ENCODE measurements at places on chromosomes 1 and 21.
A peak's percentile ranks its signal among the peaks of the same experiment; 100 is the strongest.

- DNase-seq = no peak
These were observed 26.6 kb downstream of the IL6R start for GRCh38 chr1:154431586-154432373.

DNA sequence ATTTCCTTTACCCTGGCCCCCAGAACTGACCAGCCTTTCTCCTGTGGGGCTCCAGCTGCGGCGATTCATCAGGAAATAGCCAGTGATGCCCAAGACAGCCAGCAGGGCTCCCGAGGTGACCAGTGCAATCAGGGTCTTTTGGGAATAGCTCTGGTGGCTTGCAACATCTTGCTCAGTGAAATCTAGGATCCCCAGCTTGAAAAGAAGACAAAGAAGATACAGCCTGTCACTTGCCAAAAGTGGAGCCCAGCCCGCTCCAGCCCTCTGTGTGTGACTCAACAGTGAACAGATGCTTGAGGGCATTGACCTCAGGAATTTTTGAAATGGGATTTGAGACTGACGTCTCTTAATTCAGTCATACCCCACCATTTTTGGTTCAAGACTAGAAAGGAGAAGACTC lies 22.3 kb downstream of the CD34 start:
- DNase-seq = no peak

DNA sequence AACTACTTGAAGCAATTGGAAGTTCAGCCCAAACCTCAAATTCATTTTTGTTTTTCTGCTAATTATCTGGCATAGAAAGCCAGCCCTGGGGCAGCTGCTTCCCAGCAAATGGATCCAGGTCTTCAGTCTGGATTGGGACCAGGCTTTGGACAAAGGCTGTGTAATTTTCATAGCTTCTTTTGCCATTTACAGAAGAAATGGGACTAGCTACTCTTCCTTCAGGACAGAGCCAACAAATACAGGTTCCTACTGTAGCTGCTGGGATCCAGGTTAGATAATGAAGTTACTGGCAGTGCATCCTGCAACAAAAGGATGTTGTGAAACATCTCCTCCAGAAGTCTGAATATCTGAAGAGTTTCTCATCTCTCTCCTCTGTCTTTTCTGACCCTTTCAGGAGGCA lies 171.5 kb upstream of the CAMK1G start:
- DNase-seq = no peak

GRCh38 chr1:102234753-102235359 lies 238.1 kb upstream of the OLFM3 start:
- DNase-seq = no peak

- DNase-seq = no peak
These were observed 1.9 kb downstream of the C1orf162 start for GRCh38 chr1:111475701-111476100.

DNA sequence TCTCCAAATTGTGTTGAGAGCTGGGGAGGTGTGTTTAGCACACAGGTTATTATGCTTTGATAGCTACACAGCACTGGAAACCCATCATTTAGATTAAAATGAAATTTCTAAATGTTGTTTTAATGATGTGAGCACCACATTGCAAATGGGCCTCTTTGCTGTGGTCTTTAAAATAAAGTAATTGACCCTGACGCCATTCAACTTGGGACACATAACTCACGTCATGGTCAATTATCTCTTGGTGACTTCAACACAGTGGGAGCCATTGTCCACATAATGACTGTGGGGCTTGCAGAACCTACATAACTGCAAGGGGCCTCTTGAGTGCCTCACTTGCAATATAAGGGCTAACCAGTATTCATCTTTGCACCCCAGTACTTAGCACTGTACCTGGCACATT lies 280.4 kb downstream of the HLX start:
- no peak for DNase-seq

DNA sequence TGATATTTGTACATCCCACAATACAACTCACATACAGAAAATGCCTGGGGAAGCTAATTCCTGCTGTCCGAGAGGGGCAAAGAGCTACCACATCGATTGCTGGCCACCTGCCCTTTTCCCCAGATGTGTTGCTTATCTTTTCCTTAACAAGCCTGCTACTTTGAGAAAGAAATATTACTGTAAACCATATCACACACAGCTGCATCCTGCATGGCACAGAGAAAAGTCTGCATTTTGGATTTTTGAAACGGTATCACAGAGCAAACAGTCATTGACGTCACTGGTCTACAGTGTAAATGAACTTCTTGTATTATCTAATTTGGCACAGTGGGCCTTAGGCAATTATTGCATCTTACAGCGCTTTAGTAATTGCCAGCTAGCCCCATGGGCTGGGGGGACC lies 164.7 kb downstream of the CLIC6 start:
- DNase-seq = no peak

GRCh38 chr1:5548266-5548665 lies 444.0 kb downstream of the NPHP4 start:
- DNase-seq = no peak

DNA sequence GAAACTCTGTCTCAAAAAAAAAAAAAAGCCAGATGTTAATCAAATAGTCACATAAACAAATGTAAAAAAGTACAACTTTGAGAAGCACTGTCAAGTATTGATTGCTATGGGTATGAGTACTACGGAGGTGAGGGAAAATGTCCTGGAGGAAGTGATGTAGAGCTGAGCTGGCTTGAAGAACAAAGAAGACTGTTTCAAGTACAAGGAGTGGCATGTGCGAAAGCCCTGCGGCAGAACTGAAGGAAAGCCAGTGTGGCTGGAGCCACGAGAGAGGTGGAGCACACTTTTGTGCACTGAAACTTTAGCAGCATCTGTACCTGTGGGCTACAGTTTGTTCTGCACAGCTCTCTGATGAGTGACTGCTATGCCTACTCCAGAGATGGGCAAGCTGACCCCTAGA lies 5.4 kb upstream of the RPS6KA1 start:
- DNase-seq = no peak

DNA sequence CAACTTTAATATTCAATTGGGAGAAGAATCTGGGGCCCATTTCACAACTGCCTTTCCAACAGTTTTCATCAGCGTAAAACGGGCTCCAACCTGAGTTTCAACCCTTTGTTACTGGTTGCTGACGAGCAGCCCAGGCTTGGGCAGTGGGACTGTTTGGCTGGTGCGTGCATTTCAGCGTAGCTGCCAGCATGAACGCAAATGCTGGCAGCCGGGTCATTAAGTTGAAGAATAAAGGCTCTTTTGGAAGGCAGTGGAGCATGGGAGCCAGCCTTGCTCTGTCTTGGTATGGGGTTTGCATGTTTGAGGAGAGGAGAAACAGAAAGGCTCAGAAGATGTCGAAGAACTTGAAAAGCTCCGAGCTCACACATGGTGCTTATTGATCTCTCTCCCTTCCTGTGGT lies 40.7 kb downstream of the WDR3 start:
- DNase-seq = peak; percentile 55

- DNase-seq = peak; percentile 50
These were observed 44.4 kb downstream of the SMG7 start for GRCh38 chr1:183516725-183517124.

DNA sequence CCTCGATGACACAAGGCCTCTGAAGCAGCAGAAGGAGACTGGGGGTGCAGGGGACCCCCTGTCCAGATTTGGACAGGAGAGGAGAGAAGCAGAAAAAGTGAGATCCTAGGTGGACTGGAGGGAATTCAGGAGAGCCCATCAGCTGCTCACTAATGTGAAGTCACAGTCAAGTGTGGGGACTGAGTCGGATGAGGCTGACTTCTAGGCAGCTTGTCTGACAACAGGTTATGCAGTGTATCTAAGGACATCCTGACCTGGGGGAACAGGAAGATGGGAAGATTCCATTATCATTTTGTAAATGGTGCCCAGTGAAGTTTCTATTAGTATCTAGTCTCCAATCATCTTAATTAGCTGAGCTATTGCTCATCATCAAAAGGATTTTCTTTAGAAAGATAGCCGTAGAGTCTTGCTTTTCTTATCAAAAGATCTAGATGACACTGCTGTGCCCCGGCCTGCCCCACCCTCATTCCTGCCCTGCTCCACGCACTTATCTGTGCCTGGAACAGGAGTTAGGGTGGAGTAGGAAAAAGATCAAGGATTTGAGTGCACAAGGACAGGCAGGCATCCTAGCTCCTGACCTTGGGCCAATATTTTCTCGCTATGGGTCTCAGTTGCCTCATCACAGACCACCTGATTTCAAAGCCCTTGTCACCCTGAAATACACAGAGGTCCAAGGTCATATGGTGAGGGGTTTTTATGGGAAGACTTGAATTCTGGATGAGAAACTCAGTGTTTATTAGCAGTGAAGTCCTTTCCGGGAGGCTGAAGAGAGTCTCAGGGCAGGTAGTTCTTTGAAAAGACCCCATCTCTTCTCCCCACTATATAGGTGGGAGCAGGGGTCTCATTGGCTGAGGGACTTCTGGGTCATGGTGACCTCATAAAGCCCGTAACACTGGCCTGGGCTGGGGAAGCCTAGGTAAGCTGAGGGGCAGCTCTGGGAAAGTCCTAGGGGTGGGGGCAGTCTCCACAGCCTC lies at the start of gene MROH7:
TSS of gene MROH7 (plus strand) at position 924 of the 974 bp plus-strand sequence. CDS start 11,141 bp downstream, outside the sequence.
- no peak for DNase-seq

GRCh38 chr1:104745875-104746274 lies 996.2 kb downstream of the AMY1C start:
- no peak for DNase-seq

All from NCI-H526 (cell line).